ENCODE measurements at places on chromosomes 7 and 10. TPM values are rescaled to one million over a fixed set of nuclear protein-coding genes. Genes with fewer than 3 reads are reported as not detected.

The C1GALT1 gene
- 26.2 TPM for total RNA-seq

The AS3MT gene
- 3.2 TPM for total RNA-seq

The FERD3L gene
- not detected for total RNA-seq

The FEZF1 gene
- not detected for total RNA-seq

The TCERG1L gene
- total RNA-seq = not detected

The ITPRID1 gene
- total RNA-seq = not detected

The ZMYND11 gene
- 43.9 TPM for total RNA-seq

The DLX5 gene
- total RNA-seq = not detected

The HMX2 gene
- total RNA-seq = 0.23 TPM

The MDFIC gene
- 23.8 TPM for total RNA-seq

The SLC25A40 gene
- total RNA-seq = 5.7 TPM

The CFAP70 gene
- total RNA-seq = 0.07 TPM

The SKIDA1 gene
- total RNA-seq = 0.85 TPM

The NUTM2E gene
- 0.31 TPM for total RNA-seq

The CALCR gene
- total RNA-seq = not detected

The SLC39A12 gene
- total RNA-seq = not detected

The CNPY4 gene
- total RNA-seq = 8.9 TPM

The SPDYE8 gene
- total RNA-seq = not detected
